ENCODE measurements at places on chromosomes 11 and 22.

- no peak for DNase-seq
Observed at GRCh38 chr11:64314146-64314804, 3.1 kb downstream of the TRMT112 start.

DNA sequence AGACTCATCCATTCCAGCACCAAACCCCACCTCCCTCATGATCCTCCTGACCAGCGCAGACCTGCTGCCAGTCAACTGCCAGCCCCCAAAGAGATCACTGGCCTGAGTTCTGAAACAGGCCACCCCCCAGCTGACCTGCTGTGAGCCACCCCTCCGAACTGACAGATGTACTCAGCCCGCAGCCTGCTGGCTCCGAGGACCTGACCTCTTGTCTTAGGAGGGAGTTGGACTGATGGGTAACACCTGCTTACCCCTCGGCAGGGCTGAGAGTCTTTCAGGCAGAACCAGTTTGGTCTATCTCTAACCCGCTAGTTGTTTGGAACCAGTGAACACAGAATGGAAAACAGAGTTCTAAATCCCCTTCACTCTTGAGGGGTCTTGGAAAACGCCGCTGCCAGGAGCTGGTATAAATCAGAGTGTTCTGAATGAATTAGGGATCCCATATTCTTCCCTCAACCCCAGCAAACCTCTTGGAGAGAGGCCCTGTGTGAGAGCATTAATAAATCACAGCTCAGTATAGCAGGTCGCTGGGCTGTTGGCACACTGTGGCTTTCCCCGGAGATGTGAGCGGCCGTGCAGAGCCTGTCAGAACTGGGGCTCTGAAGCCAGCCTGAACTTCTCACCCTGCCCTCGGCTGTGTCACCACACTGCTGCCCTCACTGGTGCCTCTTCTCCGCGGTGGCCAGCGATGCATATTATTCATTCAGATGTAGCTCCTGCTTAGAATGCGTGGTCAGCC lies 165.1 kb upstream of the NCAM1 start:
- no peak for DNase-seq

GRCh38 chr11:57370251-57370650 lies 10.7 kb downstream of the PRG3 start:
- DNase-seq, result no peak

- no peak for DNase-seq
Observed at GRCh38 chr22:41838842-41839618, 6.1 kb downstream of the SREBF2 start.

GRCh38 chr11:75249704-75250103 lies 9.1 kb downstream of the TPBGL start:
- no peak for DNase-seq

- DNase-seq, result no peak
Observed at GRCh38 chr11:14539982-14540421, 19.8 kb upstream of the PSMA1 start.

GRCh38 chr11:73414977-73415651 lies 38.9 kb downstream of the RELT start:
- no peak for DNase-seq

DNA sequence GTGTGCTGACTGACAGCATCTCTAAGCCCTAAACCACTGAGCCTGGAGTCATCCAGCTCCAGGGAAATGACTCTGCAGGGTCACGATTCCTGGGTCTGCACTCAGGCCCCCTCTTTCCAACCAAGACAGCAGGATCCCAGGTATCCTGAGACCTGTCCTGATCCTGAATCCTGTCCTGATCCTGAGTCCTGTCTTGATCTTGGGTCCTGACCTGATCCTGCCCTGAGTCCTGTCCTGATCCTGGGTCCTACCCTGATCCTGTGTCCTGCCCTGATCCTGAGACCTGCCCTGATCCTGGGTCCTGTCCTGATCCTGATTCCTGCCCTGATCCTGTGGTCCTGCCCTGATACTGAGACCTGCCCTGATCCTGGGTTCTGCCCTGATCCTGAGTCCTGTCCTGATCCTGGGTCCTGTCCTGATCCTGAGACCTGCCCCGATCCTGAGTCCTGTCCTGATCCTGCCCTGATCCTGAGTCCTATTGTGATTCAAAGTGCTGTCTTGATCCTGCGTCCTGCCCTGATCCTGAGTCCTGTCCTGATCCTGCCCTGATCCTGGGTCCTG lies 1.4 kb upstream of the KRTAP5-6 start:
- no peak for DNase-seq

GRCh38 chr11:100963375-100963774 lies 166.2 kb downstream of the PGR start:
- no peak for DNase-seq

DNA sequence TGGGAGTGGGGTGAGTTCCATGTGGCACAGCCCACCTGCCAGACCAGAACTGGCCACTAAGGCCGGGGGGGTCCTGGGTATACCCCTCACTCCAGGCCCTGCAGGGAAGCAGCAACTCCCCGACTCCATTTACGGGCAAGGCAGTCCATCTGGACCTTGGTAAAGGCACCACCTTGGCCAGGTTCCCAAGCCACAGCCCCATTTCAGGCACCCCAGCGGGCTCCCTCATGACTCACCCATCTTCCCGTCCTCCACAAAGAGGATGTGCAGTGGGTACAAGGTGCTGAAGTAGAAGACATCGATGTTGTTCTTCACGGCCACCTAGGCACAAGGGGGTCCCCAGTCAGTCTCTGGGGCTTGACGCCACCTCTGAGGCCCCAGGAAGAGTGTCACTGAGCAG lies 15.7 kb upstream of the RASL10A start:
- no peak for DNase-seq

DNA sequence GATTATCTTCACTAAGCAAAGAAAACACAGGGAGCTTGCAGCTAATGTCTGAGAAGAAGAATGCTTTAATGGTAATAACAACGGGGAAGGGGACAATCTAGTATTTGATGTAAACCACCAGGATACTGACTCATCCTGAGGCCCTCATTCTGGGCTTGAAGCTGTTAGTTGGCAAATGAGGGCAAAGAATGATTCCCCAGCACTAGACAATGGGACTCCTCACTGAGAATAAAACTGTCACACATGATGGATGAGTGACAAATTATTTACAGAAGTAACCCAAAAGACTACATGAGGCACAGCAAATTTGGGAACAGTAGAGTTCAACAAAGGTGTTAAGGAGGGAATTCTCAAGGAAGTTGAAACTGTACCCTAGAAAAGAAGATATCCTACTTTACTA lies 76.3 kb downstream of the FAM168A start:
- DNase-seq, result no peak

Measured in CD4-positive, alpha-beta T cell treated with Interleukin-12 subunit alpha and Interleukin-12 subunit beta, for 1 hour (primary cell).